Activated gamma-delta T cell treated with Interleukin-2 at 50 U/mL for 16 hours (primary cell): ENCODE measurements at places on chromosomes 5 and 9.

DNA sequence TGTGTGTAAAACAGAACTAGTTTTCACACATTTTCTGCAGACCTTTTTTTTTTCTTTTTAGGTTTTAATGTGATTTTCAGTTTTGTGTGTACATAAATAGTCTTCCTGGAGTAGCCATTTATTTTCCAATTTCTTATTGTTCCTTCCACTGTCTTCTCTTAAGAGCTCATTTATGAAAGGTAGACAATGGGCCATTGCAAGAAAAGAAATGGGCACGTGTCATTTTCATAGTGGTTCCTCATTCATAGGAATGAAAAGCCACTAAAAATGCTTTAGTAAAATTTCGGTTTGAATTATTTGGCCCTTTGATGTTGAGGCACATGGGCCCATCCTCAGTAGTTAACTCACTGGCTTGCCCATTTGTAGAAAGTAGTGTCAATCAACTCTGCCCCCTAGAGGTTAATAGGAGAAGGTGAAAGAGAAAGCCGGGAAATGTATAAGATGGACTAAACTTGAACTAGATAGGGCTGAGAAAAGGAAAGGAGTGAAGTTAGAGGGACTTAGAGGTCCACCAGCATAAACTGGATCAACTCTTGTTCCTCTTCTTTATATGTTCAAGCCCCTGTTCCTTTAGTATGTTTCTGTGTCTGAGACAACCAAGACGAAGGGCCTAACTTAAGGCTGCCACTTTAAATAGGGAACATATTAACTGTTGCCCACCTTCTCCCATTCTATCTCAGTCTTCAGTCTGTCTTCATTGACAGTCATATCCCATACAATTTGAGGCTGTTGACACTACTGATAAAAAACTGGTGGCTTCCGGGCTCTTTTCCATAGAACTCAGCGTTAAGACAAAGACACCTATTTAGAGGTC, 72.6 kb downstream of the SMARCA2 start:
- peak; percentile 7 for DNase-seq

- DNase-seq = no peak
Observed at GRCh38 chr9:1978941-1979340, 36.2 kb upstream of the SMARCA2 start.

- DNase-seq = no peak
Observed at GRCh38 chr5:160616712-160617497, 195.2 kb downstream of the PTTG1 start.

- DNase-seq = no peak
Observed at GRCh38 chr5:131533836-131534235, 101.2 kb downstream of the RAPGEF6 start.

DNA sequence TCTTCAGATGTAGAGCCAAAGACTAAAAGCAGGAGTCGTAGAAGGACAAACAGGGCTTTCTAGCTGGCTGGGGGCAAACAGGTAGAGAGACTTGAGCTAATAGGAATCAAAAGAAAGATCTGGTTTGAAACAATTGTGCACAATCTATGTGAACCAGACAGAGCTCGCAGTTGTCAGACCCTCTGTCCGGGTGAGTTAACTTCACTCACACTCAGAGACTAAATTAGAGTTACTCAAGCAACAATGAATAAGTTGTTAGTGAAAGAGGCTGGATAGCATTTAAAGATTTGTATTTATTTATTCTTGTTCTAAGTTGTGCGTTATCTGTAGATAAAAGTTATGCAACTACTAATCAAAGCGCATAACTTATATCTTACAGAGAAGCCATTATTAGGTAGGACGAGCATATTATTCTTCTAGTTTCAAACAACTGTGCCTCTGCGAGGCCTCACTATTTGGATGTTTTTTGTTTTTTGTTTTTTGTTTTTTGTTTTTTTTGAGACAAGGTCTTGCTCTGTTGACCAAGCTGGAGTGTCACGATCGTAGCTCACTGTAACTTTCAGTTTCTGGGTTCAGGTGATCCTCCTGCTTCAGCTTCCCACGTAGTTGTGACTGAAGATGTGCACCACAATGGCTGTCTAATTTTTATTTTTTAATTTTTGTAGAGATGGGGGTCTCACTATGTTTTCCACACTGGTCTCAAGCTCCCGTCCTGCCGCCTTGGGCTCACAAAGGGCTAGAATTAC, 13.2 kb upstream of the LNPEP start:
- no peak for DNase-seq

DNA sequence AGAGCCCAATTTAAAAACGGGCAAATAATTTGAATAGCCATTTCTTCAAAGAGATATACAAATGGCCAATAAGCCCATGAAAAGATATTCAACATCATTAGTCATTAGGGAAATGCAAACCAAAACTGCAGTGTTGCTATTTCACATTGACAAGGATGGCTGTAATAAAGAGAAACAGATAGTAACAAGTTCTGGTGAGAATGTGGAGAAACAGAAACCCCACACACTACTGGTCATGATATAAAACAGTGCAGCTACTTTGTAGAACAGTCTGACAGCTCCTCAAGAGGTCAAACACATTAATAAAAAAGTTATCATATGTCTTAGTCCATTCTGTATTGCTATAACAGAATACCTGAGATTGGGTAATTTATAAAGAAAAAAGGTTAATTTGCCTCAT, 237.0 kb upstream of the GRAMD2B start:
- no peak for DNase-seq

DNA sequence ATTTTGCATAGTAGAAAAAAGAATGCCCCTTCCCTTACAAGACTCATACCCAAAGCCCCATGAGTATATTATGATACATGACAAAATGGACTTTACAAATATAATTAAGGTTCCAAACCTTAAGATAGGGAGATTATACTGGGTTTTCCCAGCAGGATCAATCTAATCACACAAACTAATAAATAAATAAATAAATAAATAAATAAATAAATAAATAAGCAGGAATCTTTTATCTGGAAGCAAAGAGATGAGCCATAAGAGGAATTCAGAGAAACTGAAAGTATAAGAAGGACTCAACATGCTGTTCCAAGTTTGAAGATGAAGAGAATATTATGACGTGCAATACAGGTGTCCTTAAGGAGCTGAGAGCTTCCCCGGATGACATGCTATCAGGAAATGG, 1174.5 kb downstream of the DTWD2 start:
- no peak for DNase-seq

DNA sequence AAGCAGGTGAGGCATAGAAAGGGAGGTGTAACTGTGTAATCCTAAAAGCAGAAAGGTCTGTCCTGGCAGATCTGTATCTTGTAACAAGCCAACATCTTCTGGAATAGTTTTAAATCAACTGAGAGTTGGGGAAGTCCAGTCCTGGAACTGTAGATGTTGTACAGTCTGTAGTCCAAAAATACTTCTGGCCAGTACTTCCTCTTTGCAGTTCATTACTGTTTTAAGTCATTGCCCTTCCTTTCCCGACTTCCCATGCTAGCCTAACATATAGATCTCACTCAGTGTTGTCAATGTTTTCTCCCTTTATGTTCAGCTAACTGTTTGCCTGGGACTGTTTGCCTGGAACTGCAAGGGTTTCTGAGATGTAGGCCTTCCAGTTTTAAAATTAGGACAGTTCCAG, 168.5 kb upstream of the ISL1 start:
- no peak for DNase-seq

- DNase-seq = no peak
Observed at GRCh38 chr5:96893342-96893741, 17.0 kb downstream of the ERAP2 start.

- no peak for DNase-seq
Observed at GRCh38 chr5:83400701-83401100, 70.8 kb upstream of the VCAN start.

GRCh38 chr9:114186605-114187289, 31.4 kb downstream of the COL27A1 start:
- DNase-seq = no peak

DNA sequence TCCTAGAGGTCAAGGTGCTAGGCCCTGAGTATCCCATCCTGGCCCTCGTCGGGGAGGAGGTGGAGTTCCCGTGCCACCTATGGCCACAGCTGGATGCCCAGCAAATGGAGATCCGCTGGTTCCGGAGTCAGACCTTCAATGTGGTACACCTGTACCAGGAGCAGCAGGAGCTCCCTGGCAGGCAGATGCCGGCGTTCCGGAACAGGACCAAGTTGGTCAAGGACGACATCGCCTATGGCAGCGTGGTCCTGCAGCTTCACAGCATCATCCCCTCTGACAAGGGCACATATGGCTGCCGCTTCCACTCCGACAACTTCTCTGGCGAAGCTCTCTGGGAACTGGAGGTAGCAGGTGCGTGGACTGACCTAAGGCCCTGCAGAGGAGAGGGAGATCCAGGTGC, 7.9 kb downstream of the BTNL9 start:
- DNase-seq = no peak

DNA sequence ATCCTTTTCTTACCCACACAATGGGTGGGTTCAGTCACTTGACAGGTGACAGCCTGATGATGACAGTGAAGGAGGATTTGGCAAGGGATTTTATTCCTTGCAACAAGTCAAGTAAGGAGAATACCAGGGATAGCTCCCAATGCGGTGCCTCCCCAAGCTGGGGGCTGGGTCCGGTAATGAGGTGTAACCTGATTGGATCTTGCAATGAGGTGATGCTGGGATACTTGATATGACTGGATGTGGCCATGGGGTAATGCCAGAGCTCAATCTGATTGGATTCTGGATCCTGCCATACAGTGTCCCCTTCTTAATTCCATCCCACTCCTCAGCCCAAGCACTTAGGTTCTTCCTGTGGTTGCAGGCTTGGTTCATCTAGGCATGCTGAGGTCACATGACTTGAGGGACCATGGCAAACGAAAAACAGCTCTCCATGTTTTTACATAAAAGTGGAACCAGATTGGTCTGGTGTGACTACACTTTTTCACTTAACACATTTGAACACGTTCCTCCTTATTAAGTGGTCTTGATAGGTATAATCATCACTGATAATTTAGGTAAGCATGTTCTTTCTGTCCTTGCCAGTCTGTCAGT, 181.1 kb downstream of the PDZD2 start:
- DNase-seq = no peak

GRCh38 chr5:113425909-113426308, 8.9 kb downstream of the TSSK1B start:
- DNase-seq = no peak

- no peak for DNase-seq
Observed at GRCh38 chr9:98805506-98806272, 1.8 kb upstream of the GALNT12 start.

DNA sequence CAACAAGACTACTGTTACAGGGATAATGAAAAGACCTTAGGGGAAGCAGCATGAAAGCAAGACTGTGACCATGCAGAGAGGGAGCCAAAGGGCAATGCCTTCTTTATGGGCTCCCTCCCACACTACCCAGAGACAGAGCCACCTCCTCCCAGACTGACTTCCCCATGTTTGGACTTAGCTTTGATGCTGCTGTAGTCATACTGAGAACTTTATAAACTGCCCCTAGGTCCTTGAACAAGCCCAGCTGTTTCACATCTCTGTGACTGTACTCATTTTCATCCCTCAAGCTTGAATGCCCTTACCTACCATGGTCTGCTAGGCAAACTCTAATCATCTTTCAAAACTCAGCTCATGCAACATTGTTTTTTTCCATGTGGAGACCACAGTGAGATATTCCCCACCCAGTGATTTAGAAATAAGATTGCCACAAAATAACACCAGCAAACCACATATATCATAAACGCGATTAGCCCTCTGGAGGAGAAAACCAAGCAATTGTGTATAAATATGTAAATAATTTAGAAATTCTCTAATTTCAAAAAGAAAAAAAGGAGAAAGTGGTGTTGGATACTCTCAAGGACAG, 23.4 kb upstream of the FAM169A start:
- DNase-seq = no peak

GRCh38 chr5:168681556-168682183, 102.5 kb upstream of the PANK3 start:
- DNase-seq = no peak

DNA sequence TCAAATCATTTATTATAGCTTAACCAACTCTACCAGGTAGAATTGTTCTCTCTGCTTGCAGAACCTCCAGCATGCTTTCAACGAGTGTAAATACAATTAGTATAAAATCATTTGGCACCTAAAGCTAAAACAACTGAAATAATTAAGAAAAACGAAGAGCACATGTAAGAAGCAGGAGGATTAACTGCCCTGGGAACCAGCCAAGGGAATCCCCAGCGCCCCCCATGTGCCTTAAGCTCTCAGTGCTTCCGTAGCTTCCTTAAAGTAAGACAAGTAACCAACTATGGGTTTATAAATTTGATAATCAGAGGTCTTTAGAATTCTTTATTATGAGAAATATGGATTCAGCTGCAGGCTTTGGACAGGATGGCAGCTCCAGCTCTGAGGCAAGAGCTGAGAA, 402.4 kb downstream of the RAB3C start:
- no peak for DNase-seq

DNA sequence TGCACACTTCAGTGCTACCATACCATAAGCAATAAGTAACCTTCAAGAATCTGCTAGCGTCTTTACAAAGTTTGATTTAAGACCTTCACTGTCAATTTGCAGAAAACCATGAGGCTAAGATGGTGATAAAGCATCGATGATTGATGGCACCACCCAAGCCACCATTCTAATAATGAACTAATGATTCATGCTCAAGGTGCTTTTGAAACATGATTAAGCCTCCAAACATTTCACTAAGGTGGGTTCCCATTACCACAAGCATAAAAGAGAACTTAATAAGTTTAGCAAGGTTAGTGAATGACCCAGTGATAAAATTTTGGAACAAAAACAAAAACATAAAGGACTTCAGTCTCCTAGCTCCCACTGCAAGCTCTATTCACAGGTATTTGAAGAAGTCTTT, 214.7 kb downstream of the FBXL17 start:
- DNase-seq = no peak

DNA sequence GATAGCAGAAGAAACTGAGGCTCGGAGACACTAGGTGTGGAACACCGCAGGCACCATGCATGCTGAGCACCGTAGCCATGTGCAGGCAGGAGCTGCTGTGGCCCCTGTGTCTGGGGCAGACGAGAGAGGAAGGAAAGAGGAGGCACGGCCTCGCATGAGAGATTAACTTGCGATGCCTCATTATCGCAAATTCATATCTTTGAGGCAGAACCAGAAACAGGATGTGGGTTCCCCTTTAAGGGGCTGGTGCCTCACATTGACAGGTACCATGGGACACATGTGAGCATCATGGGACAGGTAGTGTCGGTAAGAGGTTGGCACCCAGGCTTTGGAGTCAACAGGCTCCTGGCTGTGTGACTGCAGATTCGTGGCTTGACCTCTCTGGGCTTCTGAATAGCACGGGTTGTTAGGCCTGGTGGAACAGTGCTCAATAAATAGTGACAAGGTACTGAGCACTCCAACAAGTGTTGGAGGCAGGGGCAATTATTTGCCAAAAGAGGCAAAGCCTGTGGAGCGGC, 40.8 kb downstream of the NAIF1 start:
- peak; percentile 81 for DNase-seq
